ENCODE measurements at places on chromosomes 2 and 18.

DNA sequence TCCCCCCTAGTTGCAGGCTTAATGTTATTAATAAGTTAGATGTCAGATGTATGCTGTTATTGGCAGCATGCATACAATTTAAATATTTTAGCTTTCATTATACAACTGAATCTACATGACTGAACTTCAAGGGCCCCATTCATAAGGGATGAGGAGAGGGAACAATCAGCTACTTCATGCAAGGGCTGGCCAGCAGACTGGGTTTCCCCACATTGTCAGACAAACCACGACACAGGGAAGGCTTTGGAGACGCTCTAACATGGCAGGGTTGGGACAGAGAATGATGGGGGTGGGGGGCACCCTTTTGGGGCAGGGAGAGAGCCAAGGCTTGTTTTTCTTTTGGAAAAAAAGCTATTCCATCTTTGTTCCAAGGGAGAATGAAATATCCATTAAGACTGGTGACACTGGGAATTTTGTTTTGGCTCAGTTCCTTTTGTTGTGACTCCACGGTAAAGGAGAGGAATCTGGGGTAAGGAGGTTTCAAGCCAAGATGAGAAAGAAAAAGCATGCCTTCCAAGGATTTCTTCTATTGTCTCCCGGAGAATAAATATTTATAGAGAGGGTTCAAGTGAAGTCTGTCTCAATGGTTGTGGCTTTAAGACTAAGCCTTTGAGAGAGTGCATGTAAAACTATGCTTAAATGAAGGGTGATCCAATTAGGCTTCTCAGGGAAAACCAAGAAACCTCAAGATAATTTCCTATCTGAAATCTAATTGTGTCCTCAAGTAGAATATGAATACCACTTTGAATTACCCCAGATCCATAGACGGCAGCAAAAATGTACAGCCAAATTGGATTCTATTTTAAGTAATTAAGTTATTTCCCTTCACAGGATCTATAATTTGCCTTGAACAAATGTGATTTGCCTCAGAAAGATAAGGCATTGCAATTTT, 5.4 kb downstream of the CXCR4 start:
- no peak for DNase-seq

DNA sequence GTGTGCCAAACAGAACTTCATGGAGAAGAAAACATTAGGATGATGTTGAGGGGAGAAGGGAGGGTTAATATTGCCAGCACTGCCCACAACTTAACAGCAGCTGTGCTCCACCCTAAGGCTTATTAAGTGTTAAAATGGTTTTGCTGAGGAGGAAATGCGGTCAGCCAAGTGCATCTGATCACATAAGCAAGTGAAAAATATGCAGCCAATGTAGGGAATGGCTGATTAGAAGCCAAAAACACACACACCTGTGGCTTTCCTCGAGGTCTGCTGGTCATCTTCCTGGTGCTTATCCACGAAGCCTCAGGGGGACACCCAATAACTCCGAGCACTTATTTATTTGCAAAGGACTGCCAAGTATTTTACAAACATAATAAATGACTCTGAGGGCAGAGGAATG, 66.3 kb upstream of the GPR45 start:
- no peak for DNase-seq

GRCh38 chr18:10010611-10011015, 96.8 kb downstream of the VAPA start:
- no peak for DNase-seq

GRCh38 chr2:7931808-7932207, 750.0 kb upstream of the ID2 start:
- DNase-seq: no peak

- DNase-seq: no peak
Measured at GRCh38 chr2:200596774-200597570, 11.2 kb downstream of the AOX1 start.

DNA sequence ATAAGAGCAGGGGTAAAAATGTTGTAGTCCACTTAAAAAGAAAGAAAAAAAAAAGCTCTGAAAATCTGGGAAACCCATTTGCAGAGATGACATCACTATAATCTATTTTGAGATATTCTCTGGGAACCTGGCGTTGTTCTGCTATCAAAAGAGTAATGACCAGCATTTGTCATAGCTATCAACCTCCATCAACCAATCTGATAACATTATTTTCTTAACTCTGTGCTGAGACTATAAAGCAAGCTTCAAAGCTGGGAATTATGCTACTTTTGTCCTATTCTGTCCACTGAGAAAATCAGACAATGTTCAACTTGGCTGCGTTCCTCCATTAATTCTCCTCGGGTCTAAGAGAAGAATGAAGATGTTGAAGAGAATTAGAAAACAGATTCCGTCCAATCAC, 107.5 kb downstream of the STK39 start:
- DNase-seq: no peak

GRCh38 chr18:49082714-49083688, 132.2 kb upstream of the SMAD7 start:
- DNase-seq: no peak

GRCh38 chr2:36185624-36186023, 170.0 kb upstream of the CRIM1 start:
- no peak for DNase-seq

GRCh38 chr2:105865222-105865913, 120.7 kb downstream of the NCK2 start:
- DNase-seq: no peak

GRCh38 chr2:43051338-43051737, 175.1 kb downstream of the ZFP36L2 start:
- no peak for DNase-seq

- DNase-seq: no peak
Measured at GRCh38 chr18:6624661-6625311, 104.7 kb upstream of the ARHGAP28 start.
